ENCODE measurements at places on chromosomes 4 and X.

DNA sequence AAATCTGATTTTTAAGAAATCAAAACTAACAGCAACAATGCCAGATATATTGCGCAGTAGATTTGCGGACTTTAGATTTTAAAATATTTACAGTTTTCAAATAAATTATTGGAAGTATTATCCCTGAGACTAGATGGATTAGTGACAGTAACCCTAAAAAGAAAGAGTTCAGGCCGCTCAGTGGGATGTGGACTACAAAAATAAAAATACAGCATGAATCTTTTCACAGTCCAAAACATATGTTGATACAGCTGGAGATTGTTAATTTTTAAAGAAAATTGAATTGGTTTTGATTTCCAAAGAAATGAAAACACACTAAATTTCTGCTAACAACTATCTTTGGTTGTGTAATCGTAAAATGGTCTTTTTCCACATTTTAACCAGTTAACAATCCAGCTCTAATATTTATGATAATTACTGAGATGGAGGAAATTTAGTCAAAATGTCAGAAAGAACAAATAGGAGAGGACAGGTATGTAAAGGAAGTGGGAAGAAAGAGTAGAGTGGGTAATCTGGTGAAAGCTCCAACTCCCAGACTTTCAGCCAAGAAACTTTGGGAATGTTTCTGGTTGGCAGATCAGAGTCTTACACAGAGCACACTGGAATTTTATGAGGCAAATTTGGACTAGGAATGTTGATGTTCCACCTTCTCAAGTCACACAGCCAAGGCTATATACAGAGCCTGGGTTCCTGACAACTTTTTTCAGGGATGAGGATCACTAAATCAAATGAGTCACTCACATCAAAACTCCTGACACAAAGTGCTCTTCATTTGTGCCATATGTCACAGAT is 15.1 kb downstream of the C4orf36 start:
- no peak for DNase-seq

- DNase-seq: no peak
These were observed 24.6 kb downstream of the NYX start for GRCh38 chrX:41471786-41472185.

- no peak for DNase-seq
These were observed 39.1 kb upstream of the PDLIM5 start for GRCh38 chr4:94412658-94413038.

- no peak for DNase-seq
These were observed 46.2 kb upstream of the NHS start for GRCh38 chrX:17328837-17329236.

- no peak for DNase-seq
These were observed 1.1 kb downstream of the RPS3A start for GRCh38 chr4:151100531-151100930.

All from stimulated activated CD8-positive, alpha-beta memory T cell treated with anti-CD3 and anti-CD28 coated beads, Interleukin-2, amount 100 ng/mL, for 1 hour (primary cell).